SK-N-SH (cell line): ENCODE measurements at places on chromosomes 2 and 18.

DNA sequence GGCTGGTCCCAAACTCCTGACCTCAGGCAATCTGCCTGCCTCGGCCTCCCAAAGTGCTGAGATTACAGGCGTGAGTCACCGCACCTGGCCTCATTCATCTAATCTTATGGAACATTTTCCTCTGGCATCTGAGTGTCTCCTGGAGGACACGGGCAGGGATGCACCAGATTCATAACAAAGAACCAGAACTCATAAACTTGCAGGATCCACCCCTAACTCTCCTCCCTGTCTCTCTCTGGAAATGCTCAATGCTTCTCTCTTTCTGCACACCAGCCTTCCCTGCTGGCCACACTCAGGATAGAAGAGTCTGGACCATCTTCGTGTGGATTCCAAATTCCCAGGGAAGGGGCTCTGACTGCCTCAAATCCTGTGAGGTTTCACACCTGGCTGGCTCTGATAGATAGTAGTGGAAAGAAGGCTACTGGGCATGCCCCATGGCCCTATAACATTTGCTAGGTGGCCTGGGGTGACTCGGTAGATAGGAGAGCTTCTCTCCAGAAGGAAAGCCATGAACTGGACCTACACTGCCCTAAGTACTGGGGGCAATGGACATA is 483.2 kb upstream of the GYPC start:
- DNase-seq: no peak

DNA sequence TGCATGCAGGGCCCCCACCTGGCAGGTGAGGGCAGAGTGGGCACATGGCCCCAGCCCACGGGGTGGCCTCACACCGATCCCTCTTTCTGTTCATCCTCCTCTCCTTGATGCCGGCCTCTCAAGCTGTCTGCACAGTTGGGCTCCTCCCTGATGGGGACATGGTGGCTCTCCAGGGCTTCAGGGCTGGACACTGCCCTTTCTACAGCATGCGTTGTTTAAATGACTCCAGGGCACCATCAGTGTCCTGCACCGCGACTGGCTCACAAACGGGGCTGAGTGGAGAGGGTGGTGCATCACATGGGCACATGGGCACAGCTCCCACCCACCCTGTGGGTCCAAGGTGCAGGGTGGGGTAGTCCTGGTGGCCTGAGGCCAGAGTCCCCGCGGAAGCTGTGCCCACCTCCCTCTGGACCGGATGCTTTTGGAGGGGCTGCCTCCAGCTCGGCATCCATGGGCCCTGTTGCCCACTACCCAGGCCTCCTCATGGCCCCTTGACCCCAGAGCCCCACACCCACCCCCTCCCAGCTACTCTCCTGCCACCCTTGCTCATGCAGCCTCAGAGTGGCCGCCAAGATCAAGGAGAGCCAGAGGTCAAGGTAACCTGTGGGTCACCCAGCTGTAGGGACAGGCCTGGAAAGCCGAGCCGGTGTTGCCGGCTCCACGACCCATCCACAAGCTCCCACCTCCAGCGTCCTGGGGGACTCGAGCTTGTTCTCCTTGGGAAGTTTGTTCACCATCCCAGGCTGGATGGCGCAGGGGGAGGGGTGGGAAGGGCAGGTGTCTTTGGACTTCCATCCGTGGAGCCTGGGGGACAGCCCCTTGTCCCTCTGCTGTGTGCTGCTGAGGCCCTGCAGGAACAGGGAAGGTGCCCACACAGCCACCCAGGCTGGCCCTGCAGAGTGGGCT is 12.3 kb upstream of the SNED1 start:
- no peak for DNase-seq

DNA sequence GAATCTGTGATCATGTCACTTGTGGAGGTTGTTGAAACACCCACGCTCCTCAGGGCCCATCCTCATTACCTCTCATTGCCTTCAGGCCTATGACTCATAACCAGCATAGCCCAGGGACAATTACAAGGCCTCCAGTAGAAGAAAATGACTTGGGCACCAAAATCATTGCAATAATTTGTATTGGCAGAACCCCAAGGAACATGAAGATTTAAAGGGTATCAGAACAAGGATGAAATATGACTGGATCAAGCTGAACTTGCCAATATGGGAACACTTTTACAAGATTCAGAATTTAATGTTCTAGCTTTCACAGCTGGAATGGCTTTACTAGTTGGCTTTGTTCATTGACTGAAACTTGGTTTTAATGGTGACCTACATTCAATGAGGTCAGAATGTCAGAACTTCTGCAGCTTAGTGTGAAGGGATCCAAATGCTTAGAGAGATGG is 156.4 kb downstream of the COPS8 start:
- DNase-seq: no peak

DNA sequence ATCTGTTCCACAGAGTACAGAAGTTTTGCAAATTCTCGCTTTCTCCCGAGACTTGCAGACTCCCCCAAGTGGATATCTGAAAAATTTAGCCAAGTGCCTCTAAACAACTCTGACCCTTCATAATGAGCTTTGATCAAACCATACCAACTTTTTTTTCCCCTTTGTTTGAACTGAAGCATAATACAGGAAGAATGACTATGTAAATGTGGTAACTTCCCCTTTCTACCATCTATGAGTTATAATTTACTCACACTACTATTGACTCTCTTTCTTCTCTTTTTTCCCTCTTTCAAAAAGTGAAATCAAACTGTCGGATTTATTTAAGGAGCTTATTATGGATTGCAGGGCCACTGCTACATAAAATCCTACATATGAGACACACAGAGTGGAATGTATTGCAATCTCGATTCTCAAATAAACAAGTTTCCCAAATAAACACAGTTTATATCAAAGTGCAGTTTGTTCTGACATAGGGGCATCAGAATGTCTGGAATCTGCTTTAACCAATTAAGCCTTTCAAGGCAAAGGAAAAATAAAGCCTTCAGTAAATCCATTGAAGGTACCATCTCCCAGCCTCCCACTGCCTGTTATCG is 1.4 kb upstream of the ZNF804A start:
- DNase-seq: no peak

GRCh38 chr2:84971510-84972206 is 697 bp downstream of the KCMF1 start:
- DNase-seq: peak; percentile 86

DNA sequence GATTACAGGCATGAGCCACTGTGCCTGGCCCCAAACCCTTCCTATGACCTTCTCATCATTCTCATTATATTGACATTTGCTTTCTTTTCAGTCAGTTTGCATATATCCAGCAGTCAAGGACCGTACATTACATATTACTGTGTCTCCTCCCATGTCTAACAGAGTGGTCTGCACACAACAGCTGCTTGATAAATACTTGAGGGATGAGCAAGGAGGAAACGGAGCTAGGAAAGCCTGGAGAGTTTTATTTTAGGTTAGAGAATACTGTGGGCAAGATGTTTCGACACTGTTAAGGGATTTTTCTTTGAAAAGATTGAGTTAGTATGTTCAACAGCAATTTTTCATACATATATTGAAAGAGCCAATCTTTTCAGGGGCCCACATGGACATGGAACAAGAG is 76.2 kb upstream of the CHRNA1 start:
- no peak for DNase-seq

DNA sequence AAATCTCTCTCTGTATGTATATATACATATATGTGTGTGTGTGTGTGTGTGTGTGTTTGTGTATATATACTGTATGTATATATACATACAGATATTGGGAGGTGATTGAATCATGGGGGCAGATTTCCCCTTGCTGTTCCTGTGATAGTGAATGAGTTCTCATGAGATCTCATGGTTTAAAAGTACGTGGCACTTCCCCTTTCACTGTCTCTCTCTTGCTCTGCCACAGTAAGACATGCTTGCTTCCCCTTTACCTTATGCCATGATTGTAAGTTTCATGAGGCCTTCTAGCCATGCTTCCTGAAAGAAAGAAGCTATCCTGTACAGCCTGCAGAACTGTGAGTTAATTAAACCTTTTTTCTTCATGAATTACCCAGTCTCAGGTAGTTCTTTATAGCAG is 18.8 kb upstream of the CCDC195 start:
- no peak for DNase-seq

GRCh38 chr2:210539578-210540416 is 16.6 kb upstream of the CPS1 start:
- peak; percentile 4 for DNase-seq

GRCh38 chr2:25030702-25031101 is 11.2 kb upstream of the EFR3B start:
- DNase-seq: no peak

DNA sequence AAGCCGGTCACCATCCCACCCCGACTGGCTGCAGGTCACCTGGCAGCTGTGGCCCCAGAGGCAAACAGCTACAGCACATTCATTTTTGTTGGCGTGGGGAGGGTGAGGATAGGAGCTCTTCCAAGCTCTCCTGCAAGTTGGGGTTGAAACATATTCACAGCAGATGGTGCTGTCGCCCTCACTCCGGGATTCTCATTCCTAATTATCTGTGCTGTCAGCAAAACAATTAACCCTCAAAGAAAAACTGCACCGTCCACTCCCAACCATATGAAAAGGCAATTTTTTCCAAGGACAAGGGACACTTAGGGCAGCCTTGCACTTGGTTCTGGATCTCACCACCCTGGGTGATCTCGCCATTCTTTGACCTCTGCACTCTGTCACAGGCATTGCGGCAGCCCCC is 68.6 kb downstream of the ZBTB7C start:
- DNase-seq: no peak

DNA sequence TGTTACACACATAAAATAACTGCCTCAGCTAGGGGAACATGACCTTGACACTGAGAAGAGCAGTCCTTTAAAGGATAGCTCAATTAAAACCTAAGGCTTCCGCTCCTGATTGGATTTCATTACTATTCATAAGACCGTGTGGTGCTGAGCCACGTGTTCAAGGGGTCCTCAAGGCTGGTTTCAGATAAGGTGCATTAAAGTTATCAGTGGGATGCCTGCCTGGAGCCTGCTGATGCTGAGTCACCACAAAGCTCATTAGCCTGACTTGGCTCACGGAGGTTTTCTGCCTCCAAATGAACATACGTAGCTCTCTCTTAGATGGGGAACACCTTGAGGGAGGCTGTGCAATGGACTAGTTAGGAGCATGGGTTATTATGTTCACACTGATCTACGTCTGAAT is 518.9 kb downstream of the TDRD15 start:
- DNase-seq: no peak

GRCh38 chr18:48569139-48569914 is 30.5 kb downstream of the CTIF start:
- no peak for DNase-seq

GRCh38 chr2:158194229-158194628 is 92.6 kb downstream of the UPP2 start:
- no peak for DNase-seq

DNA sequence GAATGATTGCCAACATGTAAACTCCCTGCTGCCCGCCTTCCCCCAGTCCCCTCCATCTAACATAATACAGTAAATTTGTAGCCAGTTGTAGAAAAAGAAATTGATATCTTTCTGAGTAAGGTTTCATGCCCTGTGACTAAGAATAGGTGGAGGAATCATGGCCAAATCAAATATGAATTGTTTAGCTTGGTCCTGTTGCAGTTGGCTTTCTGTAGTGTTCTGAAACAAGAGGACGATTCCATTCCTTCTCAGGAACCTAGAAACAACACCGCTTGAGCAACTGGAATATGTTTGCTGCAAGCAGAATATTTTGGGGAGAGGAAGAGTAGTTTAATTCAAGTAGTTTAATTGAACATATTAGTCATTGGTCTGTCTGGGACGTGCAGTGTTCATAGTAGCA is 7.0 kb upstream of the DRC1 start:
- no peak for DNase-seq

- DNase-seq: no peak
Measured at GRCh38 chr2:156347431-156347830, 14.9 kb upstream of the NR4A2 start.

DNA sequence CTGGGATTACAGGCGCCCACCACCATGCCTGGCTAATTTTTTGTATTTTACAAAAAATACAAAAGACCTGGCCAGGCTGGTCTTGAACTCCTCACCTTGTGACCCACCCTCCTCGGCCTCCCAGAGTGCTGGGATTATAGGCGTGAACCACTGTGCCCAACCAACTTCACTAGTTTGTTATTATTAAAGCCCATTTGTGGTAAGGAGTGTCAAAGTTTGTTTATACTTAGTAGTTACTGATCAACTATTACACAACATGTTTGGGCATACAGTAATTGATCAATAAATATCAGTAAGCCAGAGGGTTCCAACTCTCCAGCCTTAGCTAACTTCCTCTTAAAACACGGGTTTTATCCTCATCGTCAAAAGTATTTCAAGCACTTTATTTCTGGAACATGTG is 67.5 kb upstream of the ZNG1B start:
- DNase-seq: no peak

- DNase-seq: no peak
Measured at GRCh38 chr2:64283006-64283570, 138.9 kb upstream of the PELI1 start.

GRCh38 chr2:235523486-235524150 is 29.8 kb downstream of the AGAP1 start:
- DNase-seq: no peak

GRCh38 chr2:240955306-240956170 is 42.9 kb upstream of the SNED1 start:
- DNase-seq: peak; percentile 41

DNA sequence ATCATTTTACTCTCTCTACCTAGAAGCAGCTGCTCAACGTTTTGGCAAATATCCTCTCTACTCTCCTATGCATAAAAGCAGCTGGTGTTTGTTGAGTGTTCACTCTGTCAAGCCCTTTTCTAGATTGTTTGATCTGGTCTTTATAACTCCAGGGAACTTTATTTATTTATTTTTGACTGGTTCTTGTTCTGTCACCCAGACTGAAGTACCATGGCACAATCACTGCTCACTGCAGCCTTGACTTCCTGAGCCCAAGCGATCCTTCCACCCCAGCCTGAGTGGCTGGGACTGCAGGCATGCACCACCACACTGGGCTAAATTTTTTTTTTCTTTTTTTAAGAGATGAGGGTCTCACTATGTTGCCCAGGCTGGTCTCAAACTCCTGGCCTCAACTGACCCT is 12.7 kb downstream of the CATIP start:
- no peak for DNase-seq

DNA sequence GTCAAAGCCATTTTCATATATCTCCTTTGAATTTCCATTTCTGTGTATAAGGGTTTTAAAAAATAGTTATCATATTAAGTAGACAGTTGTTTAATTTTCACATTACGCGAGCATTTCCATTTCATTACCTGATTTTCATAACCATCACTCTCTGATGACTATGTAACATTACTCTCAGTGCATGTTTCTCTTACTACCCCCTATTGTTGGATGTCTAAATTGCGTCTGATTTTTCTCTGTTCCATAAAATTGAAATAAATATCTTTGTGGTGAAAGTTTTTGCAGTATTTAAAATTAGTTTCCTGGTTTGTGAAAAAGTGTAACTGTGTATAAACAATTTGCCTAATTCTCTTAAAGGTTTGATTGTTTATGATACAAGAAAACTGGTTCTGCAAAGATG is 123.8 kb downstream of the MYO1B start:
- peak; percentile 30 for DNase-seq

GRCh38 chr2:15714609-15715008 is 122.9 kb downstream of the DDX1 start:
- no peak for DNase-seq
